Activated effector memory CD4-positive, alpha-beta T cell treated with Interleukin-2 at 50 U/mL for 16 hours (primary cell): ENCODE measurements at places on chromosomes 12 and 14.

DNA sequence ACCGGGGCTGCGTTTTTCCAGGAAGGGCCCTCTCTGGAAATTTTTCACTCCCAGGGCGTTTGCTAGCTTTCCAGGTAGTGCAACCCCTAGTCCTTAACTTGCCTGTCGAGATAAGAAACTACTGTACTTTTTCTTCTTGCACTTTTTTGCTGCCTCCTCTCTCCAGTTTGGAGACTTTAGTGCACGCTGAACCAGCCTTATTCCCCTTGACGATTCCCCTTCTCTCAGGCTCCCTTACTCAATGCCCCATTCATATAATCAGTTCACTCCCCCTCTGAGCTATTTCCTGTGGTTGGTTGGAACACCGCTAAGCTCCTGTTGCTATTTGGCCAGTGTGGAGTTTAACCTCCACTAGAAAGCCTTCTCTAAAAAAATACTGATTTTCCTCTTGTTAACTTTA, 682 bp downstream of the CREBL2 start:
- DNase-seq, result no peak

- no peak for DNase-seq
Observed at GRCh38 chr12:28162697-28163096, 27.6 kb upstream of the CCDC91 start.

GRCh38 chr12:52839436-52840105, 5.5 kb upstream of the KRT79 start:
- DNase-seq, result no peak

DNA sequence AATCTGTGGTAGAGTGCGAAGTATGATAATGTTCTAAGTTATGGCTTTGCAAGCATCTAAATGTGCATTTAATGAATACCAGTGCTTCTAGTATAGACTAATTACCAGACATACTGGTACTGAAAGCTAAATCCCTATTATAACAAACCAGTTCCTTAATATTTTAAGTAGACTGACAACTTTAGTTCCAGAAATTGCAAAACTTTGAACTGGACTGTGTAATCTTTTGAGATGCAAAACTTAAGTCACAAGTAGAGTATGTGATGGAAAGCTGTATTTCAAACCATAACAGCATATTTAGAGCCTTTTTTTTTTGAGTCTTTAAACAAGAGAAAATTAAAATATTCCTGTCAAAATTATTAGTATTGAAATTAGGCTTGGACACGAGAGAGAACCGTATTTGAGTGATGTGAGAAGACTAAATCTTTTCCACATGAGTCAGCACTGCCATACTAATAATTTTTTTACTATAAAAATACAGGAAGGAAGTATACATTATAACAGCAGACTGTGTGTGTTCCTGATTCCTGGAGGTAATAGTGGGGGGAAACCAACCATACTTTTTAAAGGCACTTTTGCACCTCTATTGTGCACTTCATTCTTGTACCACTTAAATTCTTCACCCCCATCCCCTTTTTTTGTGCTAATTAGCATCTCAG, 45.5 kb downstream of the PPM1A start:
- DNase-seq, result no peak

- no peak for DNase-seq
Observed at GRCh38 chr12:103679421-103680170, 92.5 kb downstream of the STAB2 start.

GRCh38 chr12:101327051-101327450, 47.1 kb downstream of the UTP20 start:
- DNase-seq, result no peak

DNA sequence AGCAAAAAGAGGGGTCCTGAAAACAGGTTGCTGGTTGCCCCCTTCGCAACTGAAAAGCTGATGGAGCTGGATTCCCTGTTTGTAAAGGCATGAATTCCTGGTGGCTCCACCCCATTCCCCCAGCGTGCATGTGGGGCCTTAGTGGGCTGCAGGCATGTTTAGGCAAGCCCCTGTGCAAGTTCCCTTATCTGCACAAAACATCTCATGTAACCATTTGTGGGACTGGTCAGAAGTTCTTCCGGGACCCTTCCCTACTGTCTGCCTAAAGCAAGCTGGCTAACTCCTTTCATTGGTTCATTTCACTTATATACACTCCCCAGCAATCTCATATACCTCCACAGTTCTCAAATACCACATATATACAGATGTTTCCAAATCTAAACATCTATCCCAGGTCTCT, 24.0 kb upstream of the HIGD1C start:
- no peak for DNase-seq

- no peak for DNase-seq
Observed at GRCh38 chr12:92362785-92363184, 217.1 kb upstream of the BTG1 start.

DNA sequence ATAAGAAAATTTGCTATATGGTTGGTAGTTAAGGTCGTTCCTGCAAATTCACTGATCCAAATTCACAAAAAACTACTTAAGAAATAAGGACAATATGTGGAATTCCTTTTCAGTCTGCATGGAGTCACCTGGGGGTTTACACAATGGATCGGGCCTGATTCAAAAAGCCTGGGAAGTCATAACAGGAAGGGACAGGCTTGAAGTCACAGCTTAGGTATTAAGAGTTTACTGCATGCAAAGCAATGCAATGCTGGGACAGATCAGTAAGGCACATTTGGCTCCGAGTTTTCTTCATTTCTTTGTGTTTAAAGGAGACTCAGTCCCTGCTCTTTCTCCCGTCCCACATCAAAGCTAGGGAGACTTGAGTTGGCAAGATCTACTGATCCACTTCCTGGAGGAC, 153.3 kb downstream of the NTF3 start:
- DNase-seq, result no peak

DNA sequence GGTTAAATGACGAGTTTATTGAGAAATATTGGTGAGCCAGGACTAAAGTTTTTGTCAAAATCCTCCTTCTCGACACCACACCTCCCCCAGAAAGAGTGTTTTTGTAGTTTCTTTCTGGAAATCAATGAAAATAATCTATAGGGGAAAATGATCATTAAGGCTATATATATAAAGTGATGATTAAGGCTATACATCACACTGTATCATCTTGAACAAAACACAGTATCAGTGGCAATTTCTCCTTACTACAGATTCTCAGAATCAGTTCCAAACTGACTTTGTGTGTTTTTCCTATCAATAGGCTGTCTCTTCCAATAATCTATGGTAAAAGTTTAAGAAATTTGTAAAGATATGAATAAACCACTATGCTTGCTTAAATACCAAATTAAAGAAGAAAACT, 81.7 kb downstream of the IFNG-AS1 start:
- DNase-seq, result no peak

DNA sequence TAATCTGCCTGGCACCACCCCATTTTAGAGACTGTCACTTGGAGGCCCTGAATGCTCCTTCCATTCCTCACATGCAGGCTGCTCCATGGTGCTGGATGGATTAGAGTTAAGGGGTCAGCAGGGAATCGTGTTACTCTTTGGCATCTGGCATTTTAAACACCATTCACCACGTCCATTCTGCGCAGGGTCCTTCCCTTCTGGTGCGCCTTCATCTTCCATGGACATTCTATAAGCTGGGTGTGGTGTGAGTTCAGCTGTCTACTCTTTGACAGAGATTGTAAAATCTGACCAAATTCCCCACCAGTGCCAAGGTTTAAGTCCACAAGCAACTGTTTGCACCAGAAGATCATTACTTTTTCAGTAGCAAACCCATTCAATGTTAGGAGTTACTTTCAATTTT, 47.8 kb downstream of the GIT2 start:
- no peak for DNase-seq

- DNase-seq, result no peak
Observed at GRCh38 chr14:73764406-73765280, 50.5 kb upstream of the PNMA1 start.

DNA sequence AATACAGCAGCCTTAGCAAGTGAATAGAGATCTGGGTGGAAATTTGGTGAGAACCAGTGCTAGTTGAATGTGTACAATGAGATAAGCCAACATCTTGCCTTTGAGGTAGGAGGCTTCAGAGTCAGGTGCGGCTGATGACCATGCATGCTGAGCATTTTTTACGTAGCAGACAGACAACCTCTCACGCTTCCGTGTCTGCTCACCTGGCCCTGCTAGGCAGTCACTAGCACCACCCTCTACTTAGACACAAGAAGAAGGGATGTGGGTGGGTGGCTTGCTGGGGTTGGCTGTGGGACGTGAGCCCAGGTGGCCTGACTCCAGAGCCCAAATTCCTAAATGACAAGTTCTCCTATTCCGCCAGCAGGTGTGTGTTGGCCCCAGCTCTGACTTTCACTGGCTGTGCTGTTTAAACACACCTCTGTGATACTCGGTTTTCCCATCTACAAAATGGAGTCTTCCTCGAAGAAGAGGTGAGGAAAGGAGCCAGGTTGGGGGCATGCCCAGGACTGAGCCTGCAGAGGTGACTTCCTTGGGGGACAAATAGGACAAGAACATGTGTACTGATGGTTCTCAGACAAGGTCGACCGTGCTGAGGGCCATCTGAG, 57.8 kb upstream of the BCL11B start:
- no peak for DNase-seq

- no peak for DNase-seq
Observed at GRCh38 chr14:103296007-103296406, 38.0 kb upstream of the EIF5 start.

DNA sequence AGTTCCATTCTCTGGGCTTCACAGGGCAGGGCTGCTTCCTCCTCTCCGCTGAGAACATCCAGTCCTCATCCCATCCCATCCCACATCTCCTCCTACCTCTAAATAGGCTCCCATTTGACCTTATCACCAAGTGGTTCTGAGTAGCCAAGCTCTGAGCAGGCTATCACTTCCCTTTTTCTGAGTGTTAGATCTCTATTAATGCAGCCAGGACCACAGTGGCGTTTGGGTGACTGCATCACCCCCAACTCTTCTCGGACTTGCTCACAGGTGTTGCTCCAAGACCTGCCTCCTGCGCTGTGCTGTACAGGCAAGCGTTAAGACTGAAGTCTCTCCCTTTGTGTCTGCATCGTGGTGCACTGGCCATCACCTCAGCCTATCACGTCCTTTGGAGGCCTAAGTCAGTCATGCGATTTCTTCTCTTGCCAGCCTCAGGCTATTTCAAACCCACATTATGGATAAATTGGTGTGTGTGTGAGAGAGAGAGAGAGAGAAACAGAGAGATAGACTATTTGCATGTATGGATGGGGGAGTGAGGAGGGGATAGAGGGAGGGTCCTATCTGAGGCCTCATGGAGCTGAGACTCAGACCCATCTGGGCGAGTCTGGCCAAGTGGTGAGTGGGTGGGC, 12.4 kb upstream of the HHIPL1 start:
- DNase-seq, result no peak

- no peak for DNase-seq
Observed at GRCh38 chr12:7801460-7801859, 12.3 kb downstream of the NANOG start.

- no peak for DNase-seq
Observed at GRCh38 chr12:6745741-6746525, 7.0 kb downstream of the MLF2 start.

DNA sequence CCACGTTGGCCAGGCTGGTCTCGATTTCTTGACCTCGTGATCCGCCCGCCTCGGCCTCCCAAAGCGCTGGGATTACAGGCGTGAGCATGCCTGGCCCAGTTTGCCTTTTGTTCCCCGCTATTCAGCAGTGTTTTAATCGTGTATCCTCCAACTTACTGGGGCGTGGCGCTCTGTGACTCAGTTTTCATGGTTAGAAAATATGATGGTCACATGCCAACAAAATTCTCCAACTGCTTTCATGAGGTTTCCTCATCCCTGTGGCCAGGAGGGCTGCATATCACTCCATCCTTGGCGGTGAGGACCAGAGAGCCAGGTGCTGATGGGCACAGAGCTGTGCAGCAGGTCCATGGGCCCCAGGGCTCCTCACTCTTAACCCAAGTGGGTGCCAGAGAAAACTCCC, 33.0 kb upstream of the PRMT8 start:
- no peak for DNase-seq

DNA sequence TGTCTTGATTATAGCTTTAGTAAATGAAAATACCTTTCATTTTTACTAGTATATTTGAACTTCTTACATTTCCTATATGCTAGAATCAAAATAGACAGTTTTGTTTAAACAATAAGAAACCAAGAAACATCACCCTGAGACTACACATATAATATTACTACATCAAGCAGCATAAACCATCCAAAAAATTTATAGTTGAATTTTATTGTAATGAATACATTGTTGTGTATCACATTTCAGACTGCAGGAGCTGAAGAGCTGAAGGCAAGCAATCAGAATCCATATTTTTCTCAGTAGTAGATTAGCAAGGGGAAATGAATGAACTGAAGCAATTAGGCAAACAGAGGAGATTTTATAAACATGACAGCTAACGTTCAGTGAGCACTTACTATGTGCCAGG, 379.2 kb downstream of the BTG1 start:
- no peak for DNase-seq

DNA sequence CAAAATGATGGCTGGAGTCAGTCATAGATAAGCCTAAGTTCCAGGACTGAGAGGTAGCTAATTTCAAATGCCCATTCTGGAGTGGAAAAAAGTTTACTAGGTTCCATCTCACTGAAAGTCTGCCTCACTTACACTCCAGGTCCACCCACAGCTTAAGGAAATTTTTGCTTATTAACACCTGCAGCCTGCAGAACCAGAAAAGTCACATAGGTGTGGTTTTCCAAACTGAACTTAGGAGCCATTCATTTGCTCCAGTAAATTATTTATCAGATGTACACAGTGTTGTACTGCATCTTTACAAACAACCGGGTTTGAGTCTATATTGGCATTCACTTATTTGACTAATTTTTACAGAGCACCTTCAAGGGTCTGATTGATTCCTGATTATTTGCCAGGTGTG, 157.4 kb upstream of the ARID2 start:
- no peak for DNase-seq

- no peak for DNase-seq
Observed at GRCh38 chr14:44914849-44915248, 46.9 kb downstream of the KLHL28 start.

DNA sequence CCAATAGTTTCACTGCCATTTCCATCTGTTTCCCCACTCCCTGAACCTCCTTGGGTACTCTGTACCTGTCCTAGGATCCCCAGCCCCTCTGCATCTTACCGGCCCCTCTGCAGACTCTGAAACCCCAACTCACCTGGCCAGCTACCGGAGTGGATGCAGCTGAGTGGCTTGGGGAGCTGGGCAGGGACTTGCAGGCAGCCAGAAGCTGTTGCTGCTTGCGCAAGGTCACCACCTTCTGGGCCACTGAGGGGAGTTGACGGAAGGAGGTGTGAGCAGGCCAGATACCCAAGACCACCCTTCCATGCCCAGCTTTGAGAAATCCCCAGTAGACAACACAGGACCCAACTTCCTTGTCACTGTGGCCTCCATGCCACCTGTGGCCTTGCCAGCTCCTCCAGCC, 6.3 kb downstream of the AGAP2 start:
- DNase-seq, result no peak
